ENCODE measurements at places on chromosomes 11 and 22.

DNA sequence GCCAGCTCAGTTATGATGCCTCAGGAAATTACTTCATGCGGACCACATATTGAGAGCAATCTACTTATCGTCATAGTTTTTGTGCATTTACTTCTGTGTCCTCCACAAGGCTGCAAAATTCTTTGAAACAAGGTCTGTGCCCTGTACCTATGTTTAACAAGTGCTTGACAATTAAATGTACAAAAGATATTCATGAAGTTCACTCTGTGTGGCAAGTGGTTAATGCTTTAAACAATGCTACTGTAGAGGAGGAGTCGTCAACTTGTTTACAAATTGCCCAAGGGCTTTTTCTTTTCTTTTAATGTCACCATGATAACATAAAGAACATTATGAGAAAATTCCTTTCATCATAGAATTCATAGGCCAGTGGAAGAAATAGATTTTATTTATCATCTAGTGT lies 871.5 kb upstream of the CCDC90B start:
- no peak for DNase-seq

DNA sequence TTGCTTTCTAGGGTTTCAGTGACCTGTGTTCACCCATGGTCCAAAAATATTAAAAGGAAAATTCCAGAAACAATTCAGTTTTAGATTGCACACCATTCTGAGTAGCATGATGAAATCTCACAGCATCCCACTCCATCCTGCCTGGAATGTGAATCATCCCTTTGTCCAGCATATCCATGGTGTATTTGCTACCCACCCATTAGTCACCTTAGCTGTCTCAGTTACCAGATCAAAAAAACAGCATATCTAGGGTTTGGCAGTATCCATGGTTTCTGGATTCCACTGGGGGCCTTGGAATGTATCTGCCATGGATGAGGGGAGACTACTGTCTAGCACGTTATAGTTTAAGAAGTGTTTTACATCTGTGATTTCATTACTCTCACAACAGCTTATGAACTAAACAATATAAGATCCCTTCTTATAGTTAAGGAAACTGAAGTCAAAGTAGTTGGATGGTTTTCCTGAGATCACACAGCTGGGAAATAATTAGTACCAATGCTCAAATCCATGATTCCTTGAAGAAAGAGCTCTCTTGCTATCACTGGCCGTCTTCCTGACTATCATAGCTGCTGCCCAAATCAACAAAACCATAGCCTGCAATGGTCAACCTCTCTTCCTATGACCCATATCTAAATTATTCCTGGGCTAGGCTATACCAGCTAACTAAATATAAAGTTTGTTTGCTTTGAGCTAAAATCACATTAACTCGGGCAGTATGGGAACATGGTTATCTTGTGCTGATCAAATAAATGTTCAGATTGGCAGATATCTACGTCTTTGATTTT lies 122.6 kb downstream of the MICAL2 start:
- DNase-seq: no peak

DNA sequence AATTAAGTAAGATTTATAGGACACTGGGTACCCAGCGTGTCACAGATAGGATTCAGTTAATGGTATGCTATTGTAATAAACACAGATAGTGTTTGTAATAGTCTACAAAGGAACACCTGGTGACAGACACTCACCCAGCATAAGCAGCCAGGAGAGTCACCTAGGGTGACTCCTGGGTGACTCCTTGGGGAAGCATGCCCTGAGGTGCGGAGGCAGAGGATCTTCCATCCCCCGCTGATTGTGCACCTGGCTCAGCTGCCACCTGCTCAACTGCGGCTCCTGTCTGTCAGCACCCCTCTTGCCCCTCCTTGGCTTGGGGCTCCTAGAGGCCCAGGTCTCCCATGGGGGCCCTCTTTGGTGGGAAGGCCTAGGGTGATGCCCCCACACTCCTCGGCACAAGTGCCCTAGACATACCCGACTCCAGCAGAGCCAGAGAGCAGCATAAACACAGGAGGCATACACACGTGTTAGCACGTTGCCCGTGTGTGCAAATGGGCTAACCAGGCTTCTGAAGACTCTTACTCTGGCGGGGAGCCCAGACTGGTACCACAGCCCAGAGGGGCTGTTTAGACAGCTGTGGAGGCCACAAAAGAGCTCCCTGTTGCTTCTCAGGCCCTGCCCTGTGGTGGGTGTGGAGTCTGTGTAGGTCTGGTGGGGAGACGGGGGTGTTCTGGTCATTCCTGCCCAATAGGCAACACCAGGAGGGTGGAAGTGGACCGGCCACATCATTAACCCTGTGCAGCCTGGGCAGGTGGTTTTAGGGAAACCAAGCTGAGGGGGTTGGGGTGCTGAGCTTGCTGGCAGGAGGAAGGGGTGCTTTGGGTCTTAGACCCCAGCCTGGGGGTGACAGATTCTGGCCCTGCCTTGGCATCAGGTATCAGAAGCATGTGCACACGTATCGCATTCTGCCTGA lies 3.0 kb downstream of the INPPL1 start:
- peak; percentile 5 for DNase-seq

GRCh38 chr11:13268791-13269190 lies 8.8 kb upstream of the BMAL1 start:
- no peak for DNase-seq

- DNase-seq: no peak
Measured at GRCh38 chr11:7515447-7515886, 1.7 kb downstream of the PPFIBP2 start.

DNA sequence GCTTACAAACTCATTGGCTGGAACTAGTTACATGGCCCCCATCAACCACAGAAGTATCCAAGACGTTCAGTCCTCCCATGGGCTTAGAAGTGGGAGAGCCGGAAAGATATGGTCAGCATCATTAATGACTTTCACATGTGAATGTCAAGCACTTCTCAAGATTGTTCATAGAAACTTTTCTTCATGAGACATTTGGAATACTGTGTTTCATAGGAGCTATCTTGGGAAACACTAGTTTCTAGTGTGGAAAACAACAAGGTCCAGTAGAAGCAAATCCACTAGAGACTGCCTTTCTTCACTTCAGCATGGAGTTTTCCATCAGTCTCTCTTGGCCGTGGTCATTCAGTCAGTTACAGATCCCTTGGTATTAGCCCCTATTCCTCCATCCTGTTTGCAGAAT lies 160.9 kb downstream of the C11orf91 start:
- no peak for DNase-seq

GRCh38 chr11:119625206-119625978 lies 103.6 kb downstream of the NECTIN1 start:
- no peak for DNase-seq

GRCh38 chr22:44151676-44152075 lies 29.0 kb upstream of the PARVG start:
- no peak for DNase-seq

DNA sequence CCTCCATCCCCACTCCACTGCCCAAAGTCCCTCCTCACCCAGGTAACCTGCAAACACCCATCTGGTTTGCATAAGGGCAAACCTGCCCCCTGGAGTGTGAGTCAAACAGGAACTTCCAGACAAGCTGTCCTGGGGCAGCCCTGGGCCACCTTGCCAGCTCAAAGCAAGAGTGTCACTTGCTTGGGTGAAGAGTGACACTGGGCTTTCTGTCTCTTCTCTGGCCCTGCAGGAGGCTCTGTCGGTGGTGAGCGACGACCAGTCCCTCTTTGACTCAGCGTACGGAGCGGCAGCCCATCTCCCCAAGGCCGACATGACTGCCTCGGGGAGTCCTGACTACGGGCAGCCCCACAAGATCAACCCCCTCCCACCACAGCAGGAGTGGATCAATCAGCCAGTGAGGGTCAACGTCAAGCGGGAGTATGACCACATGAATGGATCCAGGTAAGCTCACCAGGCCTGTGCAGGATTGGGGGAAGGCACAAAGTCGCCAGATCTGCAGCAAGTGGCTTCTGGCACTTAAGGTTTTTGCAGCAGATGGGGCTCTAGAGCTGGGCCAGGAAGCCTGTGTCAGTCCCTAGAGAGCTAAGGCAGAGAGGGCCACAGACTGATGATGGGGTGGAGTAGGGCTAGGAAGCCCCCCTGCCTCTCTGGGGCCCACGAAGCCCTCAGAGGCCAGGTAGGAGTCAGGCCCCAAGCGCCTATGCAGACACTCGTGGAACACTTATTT lies 64.2 kb downstream of the FLI1 start:
- DNase-seq: no peak

DNA sequence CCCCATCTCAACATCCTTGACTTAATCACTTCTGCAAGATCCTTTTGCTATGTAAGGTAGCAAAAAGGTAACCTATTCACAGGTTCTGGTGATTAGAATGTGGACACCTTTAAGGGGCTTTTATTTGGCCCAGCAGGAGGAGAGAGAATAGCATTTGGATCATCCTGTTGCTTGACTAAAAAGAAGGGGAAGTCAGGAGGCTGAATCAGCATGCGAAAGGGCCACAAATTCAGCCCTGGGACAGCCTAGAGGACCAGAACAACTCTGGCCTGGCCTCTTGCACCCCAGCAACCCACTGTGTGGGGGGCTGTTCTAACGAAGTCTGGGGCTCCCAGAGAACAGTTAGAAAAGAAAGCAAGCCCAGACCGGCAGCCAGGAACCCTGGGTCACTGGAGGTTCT lies 3.2 kb upstream of the HMOX1 start:
- DNase-seq: no peak

- DNase-seq: no peak
Measured at GRCh38 chr22:27650572-27650971, 151.0 kb downstream of the MN1 start.

GRCh38 chr11:21820176-21820575 lies 372.7 kb upstream of the ANO5 start:
- DNase-seq: no peak

GRCh38 chr22:31106001-31106571 lies 1.3 kb downstream of the SELENOM start:
- DNase-seq: no peak

DNA sequence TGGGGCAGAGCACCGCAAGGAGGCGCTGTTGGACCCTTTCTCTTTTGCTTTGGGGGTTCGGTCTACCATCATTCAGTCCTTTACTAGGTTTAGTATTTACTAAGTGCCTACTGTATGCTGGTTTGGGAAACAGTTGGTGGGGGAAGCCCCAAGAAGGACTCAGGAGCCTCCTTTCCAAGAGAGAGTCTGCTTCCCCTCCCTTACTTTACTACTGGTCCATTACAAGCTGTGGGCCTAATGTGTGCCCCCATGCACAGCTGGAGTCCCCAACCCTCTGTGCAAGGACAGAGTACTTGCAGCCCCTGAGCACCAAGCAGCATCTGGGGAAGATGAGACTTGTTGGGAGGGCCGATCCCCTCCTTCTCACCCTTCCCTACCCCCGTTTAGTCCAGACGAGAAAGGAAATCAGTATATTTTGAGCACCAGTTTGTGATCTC lies 876 bp upstream of the UBE2L6 start:
- no peak for DNase-seq

GRCh38 chr11:112538534-112539280 lies 278.0 kb upstream of the PLET1 start:
- DNase-seq: no peak

DNA sequence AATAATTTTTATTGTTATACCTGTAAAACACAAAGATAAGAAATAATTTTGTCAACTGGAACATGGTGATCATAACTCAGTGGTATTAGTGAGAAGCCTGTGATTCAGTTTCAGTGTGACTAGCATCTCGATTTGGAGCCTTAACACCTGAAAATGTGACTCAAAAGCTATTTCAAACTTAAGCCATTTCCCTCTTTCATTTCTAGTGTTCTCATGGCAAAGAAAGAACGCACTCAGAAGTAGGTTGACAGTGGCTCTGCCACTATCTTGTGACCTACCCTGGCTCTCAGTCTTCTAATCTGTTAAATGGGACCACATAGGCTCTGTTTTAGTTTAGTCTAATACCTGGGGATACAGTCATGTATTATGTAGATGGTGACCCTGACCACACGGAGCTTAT lies 62.7 kb downstream of the ISX start:
- DNase-seq: no peak

DNA sequence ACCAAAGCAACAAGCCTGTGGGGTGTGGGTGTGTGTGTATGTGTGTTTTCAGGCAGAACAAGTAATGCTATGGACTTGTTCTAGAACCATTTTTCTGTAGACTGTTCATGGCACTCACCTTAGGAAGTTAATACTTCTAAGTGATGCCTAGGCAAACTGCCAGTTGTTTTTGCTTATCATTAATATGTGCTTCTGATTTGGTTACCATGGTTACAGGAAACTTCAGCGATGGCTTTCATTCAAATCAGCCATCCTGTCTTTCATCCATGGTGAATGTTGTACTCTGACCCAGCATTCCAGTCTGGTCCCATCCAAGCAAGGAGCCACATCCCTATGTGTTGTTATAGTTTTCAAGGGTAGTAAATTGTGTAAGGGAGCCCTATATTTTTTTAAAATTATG lies 49.8 kb upstream of the ARHGAP20 start:
- no peak for DNase-seq

- no peak for DNase-seq
Measured at GRCh38 chr11:17767914-17768313, 33.3 kb downstream of the KCNC1 start.
